ENCODE measurements at places on chromosomes 11 and 22.

- no peak for DNase-seq
Observed at GRCh38 chr11:83613767-83614121, 327.6 kb upstream of the CCDC90B start.

DNA sequence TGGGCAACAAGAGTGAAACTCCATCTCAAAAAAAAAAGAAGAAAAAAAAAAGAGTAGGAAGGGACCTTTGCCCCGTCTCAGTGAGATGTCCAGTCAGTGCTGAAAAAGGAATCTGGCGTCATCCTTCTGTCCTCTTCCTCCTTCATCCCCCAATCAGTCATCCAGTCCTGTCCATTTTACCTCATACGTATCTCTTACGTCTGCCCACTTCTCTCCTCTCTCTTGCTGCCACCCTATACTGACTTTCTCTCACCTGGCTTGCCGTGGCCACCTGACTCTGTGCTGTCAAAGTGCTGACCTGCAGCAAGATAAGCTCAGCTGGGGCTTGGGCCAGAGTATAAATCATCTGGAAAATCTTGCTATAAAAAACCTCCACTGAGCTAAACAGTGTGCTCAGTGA, 13.6 kb downstream of the SEPTIN3 start:
- no peak for DNase-seq

GRCh38 chr11:78542007-78542406, 32.7 kb downstream of the NARS2 start:
- DNase-seq: no peak

- DNase-seq: no peak
Observed at GRCh38 chr11:46390331-46391171, 1.0 kb downstream of the CHRM4 start.

DNA sequence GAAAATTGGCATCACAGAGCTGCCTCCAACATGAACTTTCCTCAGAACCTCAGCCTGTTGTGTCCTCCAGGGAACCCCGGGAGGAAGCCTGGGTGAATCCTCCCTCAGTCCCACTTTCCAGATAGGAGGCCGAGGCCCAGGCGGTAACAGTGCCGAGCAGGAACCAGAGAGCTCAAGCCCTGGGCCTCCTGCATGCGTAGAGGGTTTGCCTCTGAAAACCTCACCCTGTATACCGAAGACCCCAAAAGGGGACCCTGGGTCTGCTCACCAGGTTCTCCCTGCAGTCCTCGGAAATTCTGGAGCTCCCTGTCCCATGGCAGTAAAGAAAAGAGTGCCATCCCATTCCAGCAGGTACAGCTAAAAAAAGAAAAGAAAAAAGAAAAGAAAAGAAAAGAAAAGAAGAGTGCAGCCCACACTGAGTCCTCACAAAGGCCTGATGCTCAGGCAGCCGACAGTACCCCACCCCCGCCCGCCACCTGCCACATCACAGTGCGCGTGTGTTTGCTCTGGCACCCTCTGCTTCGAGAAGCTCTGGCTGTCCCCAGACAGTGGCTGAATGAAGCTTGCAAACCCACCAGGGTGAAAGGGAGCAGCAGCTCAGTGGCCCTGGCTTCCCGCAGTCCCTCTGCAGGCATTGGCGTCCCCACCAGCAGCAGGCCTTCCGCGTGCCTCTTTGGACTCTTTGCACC, 28.4 kb upstream of the FADD start:
- DNase-seq: no peak

GRCh38 chr22:40659166-40659565, 20.1 kb upstream of the MCHR1 start:
- DNase-seq: no peak

GRCh38 chr11:130003717-130004001, 1.0 kb upstream of the PRDM10 start:
- DNase-seq: no peak

DNA sequence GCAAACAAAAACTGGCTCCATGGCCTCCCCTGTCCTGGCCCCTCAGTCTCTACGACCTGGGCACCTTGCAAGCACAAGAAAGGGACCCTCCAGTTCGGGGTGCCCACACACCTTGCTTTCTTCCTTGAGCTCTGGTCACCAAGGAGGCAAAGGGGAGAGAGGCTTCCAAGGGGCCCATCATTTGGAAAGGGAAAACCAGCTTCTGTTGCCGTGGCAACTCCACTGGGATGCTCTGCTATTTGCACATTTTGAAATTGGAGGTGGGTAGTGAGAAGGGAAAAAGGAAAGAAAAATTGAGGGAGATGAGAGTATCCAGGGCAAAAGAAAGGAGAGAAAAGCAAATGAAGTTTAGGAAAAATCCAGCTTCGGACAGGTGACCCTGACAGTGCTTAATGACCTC, 388.4 kb downstream of the SHANK2 start:
- no peak for DNase-seq

- no peak for DNase-seq
Observed at GRCh38 chr11:47971501-47971900, 8.9 kb upstream of the PTPRJ start.

- DNase-seq: no peak
Observed at GRCh38 chr11:120137611-120138521, at the start of gene TRIM29. TSS of gene TRIM29 (minus strand) at chr11:120138113. CDS start at chr11:120138031, 82 bp downstream.

- DNase-seq: no peak
Observed at GRCh38 chr22:29251981-29252911, 15.5 kb downstream of the RHBDD3 start.

DNA sequence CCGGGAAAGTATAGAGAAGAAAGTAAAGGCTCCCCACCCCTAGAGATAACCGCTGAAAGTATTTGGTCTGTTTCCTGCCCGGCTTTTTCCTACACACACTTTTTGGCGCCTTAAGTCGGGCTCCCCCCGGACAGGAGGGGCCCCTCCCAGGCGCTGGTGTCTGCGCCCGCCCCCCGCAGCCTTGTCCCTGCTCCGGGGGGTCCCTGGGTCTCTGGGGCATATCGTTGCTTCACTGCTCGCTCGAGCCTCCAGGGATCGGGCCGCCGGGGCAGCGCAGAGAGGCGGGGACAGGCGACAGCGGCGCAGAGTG, 928 bp upstream of the CRACR2B start:
- DNase-seq: no peak

GRCh38 chr11:72924568-72925190, 110.5 kb downstream of the ATG16L2 start:
- DNase-seq: no peak

GRCh38 chr22:39535357-39535725, 2.8 kb upstream of the RPS19BP1 start:
- DNase-seq: no peak

GRCh38 chr11:118224511-118225188, at the start of gene JAML:
TSS of gene JAML (minus strand) at chr11:118225011. CDS start at chr11:118214866, 10,145 bp downstream.
- peak; percentile 28 for DNase-seq

DNA sequence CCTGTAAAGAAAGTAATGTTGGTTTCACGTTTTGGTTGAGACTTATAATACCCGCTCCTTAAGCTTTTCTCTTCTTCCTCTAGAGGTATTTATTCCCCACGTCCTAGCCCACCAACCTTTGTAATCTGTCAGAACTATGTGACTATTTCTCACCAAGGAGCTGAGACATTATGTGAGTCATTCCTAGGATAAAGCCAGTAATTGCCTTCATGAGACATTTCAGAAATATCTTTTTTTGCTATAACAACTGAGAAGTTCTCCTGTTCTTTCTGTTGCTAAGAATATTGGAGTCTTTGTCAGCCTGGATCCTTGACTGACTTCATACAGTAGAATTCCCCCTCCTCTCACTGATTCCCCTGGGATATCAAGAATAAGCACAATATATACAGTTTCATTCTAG, 1497.0 kb upstream of the TENM4 start:
- no peak for DNase-seq

- DNase-seq: no peak
Observed at GRCh38 chr11:133995066-133995465, 38.3 kb upstream of the IGSF9B start.
